ENCODE measurements at places on chromosomes 12 and 14.

- no peak for DNase-seq
These were observed 36.6 kb downstream of the TC2N start for GRCh38 chr14:91830777-91831176.

DNA sequence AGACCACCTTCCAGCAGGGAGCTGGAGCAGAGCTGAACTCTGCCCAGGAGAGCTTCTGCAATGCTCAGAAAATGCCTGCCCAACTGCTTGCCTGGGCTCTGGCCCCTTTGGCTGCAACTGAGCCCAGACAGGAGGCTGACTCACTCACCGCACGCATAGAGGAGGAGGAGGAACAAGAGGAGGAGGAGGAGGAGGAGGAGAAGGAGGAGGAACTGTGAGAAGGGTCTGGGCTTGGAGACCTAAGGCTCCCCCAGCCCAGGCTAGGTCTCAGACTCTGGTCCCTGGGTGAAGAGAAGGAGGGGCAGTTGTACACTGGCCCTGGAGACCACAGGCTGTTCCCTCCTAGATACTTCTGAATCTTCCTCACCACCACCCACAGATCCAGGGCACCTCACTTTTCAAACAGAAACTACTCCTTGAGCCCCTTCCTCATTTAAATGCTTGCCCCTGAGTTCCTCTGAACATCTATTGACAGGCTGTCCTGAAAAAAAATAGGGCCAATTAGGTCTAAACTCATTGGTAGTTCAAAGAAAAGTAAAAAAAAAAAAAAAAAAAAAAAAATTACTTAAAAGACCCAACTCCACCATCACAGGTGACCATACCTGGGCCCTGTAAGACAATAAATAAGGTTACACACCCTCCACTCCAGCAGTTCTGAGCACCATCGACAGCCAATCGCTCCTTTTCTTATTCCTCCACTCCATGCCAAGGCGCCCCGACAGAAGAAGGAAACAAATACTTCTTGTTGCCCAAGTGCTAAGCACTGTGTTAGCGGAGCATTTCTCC lies 674 bp downstream of the VDR start:
- DNase-seq, result peak; percentile 83

DNA sequence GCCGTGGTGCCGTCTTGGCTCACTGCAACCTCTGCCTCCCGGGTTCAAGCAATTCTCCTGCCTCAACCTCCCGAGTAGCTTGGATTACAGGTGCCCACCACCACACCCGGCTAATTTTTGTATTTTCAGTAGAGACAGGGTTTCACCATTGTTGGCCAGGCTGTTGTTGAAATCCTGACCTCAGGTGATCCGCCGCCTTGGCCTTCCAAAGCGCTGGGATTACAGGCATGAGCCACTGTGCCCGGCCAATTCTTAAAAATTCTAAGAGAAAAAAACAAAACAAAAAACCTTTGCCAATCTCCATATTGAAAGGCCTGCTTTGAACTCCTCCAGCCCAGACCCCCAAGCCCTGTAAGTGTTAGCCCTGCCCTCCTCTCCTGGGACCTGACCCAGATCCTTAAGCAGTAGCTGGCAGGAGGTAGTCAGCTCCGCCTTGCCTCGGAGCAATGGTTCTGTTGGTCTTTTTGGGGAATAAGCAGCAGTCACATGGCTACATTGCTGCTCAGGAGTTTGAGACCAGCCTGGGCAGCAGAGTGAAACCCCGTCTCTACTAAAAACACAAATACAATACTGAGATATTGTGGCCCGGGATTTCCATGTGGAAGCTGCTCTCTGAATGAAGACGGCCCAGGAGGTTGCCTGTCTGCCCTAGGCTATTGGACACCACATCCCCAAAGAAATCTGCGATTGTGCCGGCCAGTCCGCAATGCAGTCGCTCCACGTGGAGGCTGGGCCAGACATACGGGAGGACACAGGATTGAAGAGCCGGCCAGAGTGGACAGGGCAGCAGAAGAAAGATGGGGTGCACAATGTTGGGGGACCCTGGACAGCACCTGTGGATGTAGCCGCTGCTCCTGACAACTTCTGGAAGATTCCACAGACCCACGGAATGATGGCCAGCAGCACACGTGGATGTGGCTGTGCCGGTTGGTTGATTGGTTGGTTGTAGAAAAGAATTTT lies 28.8 kb upstream of the BEGAIN start:
- no peak for DNase-seq

DNA sequence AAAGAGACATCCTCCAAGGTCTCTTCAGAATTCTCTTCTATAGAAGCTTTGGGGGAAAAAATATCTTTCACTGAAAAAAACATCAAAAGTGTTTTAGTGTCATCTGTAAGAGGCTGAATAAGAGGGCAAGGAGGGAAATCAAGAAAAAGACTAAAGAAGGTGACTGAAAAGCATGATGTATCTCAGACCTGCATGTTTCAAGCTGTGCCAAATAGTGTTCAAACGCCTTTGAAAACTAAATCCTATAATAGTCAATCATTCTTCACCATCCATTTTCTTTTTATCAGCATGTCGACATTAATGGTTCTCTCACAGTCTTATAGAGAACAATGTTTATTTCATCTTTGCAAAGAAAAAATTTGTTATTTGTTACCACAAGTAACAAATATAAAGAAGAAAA lies 94.5 kb downstream of the CEP128 start:
- DNase-seq, result no peak

DNA sequence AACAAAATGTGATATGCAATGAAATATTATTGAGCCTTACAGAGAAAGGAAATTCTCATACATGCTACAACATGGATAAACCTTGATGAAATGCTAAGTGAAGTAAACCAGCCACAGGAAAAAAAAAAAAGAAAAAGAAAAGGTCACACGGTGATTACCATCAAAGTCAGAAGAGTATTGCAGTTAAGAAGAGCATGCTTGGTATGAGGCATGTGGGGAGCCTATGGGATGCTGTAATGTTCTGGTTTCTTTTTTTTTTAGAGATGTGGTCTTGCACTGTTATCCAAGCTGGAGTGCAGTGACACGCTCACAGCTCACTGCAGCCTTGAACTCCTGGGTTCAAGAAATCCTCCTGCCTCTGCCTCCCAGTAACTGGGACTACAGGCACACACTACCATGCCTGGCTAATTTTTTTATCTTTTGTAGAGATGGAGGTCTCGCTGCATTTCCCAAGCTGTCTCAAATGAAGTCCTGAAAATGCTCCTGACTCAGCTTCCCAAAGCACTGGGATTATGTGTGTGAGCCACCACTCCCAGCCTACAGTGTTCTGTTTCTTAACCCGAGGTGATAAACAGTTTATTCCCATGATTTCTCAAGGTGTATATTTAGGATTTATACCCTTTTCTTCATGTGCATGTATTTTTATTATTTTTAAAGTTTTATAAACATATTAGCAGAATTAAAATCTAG lies 96.2 kb downstream of the SEC23A start:
- peak; percentile 74 for DNase-seq

DNA sequence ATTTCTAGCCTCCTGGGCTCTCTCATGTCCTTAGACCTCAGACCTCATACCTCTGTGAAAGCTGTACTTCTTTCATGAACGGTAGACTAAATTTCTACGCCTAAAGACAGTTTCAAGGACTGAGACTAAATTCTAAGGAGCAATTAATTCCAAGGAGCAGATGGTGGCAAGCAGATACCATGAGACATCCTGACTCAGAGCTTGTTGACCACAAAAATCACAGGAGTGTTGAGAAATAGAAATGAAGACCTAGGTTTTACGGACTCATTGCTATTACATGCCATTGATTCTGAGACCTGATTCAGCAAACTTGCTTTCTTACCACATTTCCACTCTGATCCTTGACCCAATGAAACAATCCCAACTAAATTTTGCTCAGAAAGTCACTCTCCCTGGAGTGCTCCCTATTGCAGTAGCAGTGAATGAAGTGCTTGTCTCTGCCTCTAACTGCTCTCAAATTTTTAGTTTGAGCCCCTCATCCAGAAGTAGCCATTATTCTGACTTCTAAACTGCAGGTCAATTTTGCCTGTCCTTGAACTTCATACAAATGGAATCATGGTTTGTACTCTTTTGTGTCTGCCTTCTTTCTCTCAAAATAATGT lies 52.0 kb downstream of the PEX5 start:
- peak; percentile 61 for DNase-seq

DNA sequence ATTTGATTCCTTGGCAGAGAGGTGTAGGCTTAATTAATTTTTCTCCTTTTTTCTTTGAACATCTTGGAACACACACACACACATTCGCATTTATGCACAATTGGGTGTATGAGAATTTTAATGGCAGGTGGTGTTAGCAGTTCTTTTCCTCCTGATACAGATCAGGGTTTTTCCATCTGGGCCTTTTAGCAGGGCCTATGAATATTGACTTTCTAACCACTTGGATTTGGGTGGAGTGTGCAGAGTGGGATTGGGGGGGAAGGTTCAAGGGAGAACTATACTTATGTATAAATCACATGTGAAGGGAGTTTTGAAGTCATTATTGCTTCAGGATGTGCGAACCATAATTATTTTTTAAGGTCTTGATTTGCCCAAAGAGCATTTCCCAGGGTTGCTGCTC lies 28.9 kb downstream of the NTF3 start:
- no peak for DNase-seq

DNA sequence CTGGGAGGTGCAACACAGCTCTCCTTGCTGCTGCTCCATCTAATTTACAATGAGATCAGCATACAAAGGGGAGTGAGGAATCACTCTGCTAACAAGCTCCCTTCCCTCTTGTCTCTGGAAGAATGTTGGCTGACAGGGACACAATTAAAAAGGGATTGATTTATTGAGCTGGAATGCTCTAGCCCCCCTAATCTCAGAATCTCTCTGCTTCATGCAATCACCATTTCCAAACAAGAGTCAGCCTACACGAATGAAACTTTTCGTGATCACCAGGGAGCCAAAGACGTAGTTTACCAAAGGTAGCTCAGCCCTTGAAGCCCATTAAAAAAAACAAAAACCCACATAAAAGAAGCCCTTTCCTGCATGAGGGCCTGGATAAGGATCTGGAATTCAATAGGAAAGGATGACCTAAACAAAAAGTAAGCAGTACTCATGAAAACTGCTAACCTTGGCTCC lies 223.8 kb downstream of the C12orf75 start:
- peak; percentile 21 for DNase-seq

GRCh38 chr12:24664161-24664880 lies 284.6 kb downstream of the BCAT1 start:
- peak; percentile 77 for DNase-seq

DNA sequence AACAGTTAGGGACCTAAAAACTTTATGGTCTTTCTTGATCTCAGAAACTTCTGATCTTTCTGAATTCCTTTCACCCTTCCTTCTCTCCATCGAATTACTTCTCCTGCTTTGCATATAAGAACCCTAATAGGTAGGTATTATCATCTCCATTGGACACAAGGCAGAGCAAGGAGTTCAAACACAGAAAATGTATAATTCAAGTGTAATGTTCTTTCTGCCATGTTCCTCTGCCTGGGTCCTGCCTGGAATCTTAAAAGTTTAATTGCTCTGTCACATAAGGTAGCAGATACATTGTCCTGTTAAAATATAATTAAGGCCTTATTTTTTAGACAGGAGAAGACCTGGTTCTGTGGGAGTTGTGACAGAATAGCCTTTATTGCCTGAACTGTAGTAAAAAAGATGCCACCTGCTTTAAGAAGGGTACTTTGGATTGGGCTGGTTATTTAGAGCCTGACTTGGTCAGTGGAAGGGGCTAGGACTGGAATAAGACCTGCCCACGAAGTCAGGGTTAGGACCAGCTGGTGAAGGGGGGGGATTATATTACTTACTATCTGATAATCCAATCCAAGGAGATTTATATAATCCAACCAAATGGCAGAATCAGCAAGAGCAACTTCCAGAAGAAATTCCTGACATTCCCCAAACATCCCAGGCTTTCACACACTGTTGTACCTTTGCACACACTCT lies 10.4 kb downstream of the G2E3 start:
- no peak for DNase-seq

- DNase-seq, result no peak
These were observed 42.5 kb downstream of the MAP4K5 start for GRCh38 chr14:50489851-50490250.

- DNase-seq, result no peak
These were observed 131.3 kb upstream of the CPSF6 start for GRCh38 chr12:69108037-69108436.

- no peak for DNase-seq
These were observed 56.7 kb downstream of the BEGAIN start for GRCh38 chr14:100530270-100531072.

GRCh38 chr12:97714107-97714563 lies 251.5 kb downstream of the RMST start:
- no peak for DNase-seq

- peak; percentile 31 for DNase-seq
These were observed 427.5 kb upstream of the MGAT4C start for GRCh38 chr12:86683568-86684304.

DNA sequence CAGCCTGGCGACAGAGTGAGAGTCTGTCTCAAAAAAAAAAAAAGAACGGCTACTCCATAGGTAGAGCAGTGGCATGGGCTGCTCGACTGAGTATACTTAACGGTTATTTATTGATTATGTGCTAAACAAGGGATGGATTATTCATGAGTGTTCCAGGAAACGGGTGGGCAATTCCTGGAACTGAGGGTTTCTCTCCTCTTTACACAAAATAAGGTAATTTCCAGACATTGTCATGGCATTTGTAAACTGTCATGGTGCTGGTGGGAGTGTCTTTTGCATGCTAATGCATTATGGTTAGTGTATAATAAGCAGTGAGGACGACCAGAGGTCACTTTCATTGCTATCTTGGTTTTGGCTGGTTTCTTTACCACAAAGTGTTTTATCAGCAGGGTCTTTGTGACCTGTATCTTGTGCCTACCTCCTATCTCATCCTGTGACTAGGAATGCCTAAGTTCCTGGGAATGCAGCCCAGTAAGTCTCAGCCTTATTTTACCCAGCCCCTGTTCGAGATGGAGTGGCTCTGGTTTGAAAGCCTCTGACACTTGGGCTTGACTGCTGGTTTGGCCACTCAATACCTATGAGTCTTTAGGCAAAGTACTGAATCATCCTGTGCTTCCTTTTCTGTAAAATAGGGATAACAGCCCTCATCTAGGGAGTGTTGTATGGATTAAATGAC lies 3.2 kb downstream of the DGLUCY start:
- DNase-seq, result no peak

- DNase-seq, result no peak
These were observed 10.6 kb upstream of the AKAP5 start for GRCh38 chr14:64454671-64455070.

DNA sequence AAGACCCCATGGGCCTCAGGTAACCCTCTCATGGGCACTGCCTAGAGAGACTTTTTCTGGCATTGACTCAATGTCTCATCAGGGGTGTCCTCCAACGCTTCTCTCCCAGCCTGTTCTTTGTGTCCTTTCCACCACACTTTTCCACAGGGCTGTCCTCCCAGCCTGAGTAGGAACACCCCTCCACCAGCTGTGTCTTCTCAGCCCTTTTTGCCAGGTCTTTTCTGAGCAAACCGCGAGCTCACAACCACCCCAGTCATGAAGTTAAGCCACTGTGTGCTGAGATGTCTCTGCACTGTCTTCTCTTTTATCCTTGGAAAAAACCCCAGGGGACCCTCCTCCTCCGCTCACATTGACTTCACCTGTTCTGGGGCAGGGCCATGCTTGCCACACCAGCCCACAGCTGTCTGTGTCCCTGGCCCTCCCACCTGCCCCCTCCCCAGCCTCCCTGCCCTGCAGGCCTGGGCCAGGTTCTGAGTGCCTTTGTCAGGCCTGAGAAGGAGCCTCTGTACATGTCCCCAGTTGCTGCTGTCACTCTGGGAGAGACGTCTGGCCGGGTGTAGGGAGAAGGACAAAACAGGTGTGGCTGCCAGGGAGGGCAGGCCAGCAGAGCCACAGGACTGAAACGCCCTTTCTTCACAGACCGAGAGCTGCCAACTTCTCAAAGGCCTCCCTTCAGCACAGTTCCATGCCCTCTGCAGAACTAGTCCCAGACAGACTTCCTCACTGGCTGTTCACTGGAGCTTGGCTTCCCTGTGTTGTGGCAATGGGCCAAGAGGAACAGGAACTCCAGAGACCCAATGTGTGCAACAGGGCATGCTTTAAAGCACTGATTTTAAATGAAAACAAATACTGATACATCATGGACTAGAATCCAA lies 50.5 kb upstream of the PNMA1 start:
- DNase-seq, result peak; percentile 76

All from fibroblast of villous mesenchyme (primary cell).